ENCODE measurements at places on chromosomes 7 and 10.

DNA sequence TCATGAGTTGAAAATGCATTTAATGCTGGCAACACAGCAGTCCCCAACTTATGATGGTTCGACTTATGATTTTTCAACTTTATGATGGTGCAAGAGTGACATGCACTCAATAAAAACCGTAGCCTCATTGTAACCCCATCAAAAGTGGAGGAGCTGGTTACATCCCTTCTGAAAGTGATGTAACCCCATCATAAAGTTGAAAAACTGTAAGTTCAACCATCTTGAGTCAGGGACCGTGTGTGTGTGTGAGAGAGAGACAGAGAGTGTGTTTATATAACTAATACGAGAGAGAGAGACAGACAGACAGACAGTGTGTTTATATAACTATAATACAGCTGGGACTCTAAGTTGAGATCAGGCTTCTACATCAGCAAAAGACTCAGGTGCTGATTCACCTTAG, 21.0 kb downstream of the ANXA11 start:
- no peak for ATAC-seq

GRCh38 chr10:111556666-111557065, 479.8 kb downstream of the ADRA2A start:
- no peak for ATAC-seq

GRCh38 chr10:69265521-69265920, 12.8 kb upstream of the HK1 start:
- ATAC-seq = no peak

- ATAC-seq = no peak
These were observed 33.8 kb upstream of the LOXL4 start for GRCh38 chr10:98301664-98302319.

- no peak for ATAC-seq
These were observed 146.8 kb downstream of the HIBADH start for GRCh38 chr7:27515933-27516332.

DNA sequence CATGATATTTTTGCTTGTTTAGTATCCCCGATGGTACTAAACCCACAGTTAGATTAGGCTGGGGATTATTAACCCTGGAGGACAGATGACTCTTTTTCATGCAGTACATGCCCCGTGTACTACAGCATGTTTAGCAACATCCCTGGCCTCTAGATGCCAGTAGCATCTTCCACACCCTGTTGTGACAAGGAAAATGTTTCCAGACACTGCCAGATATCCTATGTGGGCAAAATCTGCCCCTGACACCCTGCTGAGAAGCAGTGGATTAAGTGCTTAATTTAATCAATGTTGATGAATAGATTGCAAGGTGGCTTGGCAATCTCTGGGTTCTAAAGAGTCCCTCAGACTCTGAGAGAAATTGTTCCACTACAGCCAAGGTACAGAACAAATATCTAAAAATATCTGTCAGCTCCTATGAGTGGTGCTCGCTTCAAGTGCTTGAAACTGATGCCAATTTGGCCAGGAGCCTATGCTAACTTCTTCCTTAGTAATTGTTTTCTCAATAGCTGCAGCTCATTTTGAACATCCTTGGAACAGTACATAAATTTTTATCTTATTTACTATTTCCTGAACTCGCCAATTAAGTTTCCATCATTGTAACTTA, 247.0 kb downstream of the SORCS1 start:
- no peak for ATAC-seq

- ATAC-seq = no peak
These were observed 296.9 kb downstream of the SORCS3 start for GRCh38 chr10:104938031-104938430.

DNA sequence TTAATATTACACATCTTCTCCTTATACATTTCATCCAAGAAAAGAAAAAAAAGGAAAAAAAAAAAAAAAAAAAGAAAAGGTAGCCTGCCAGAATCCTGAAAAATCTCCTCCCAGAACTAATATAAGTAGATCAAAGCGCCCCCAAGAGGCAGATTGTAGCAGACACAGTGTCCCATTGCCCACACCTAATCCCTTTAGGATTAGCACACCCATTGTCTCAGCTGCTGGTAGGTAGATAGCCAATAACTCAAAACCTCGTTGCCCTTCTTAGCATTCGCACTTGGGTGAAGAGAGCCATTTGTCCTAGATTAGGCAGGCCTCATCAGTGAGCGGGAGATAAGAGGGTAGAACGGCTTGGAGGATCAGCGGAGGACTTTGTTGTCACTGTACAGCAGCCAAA, 100.2 kb upstream of the SORCS1 start:
- no peak for ATAC-seq

Measured in activated CD4-positive, CD25-positive, alpha-beta regulatory T cell treated with anti-CD3 and anti-CD28 coated beads, Interleukin-2, amount 50 U/mL, for 24 hours (primary cell).